ENCODE measurements at places on chromosomes 5 and 9.

- no peak for DNase-seq
These were observed 1.5 kb downstream of the LSM11 start for GRCh38 chr5:157745041-157745456.

- DNase-seq, result no peak
These were observed 130.3 kb downstream of the CDC42SE2 start for GRCh38 chr5:131394128-131394527.

DNA sequence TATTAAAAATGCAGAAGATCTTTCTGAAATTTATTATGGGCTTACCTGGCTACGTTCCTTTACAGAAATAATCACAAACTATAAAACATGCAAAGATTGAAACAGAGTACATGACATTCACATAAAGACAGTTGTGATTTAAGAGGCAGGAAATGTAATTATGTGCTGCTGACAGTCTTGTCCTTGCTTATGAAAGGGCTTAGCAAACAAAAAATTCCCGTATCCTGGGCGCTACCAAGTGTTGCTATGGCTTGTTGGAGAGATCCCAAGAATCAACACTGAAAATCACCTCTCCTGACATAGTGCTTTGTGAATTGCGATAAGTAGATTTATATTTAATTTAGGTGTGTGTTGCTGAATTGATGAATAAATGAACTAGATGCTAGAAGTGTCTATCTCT, 352.5 kb upstream of the C9orf72 start:
- peak; percentile 2 for DNase-seq

- no peak for DNase-seq
These were observed 36.6 kb upstream of the RAPGEF1 start for GRCh38 chr9:131776473-131776872.

DNA sequence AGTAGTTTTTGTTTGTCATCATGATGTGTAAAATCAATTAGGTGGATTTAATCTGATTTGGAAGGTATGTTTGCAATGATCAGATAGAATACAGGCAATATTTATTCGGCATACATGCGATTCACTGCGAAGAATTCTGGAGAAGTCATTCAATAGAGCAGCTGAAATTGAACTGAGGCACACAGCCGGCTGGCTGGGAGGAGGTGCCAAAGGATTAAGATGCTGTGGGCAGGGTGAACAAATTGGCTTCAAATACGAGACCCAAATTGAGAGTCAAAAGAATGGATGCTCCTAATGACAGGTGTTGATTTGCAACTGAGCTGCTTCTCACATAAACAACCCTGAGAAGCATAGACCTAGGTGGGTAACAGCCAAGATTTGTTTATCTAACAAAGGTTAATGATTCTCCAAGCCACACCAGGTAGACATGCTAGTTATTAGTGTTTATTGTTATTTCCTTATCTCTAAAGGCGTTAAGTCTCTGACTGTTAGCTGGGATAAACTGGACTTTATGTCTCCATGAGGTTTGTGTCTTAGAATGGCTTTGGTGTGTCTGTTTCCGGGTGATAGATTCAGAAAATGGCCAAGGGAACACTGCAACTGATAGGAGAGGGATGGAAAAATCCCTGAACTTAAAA, 55.3 kb upstream of the CLINT1 start:
- no peak for DNase-seq

DNA sequence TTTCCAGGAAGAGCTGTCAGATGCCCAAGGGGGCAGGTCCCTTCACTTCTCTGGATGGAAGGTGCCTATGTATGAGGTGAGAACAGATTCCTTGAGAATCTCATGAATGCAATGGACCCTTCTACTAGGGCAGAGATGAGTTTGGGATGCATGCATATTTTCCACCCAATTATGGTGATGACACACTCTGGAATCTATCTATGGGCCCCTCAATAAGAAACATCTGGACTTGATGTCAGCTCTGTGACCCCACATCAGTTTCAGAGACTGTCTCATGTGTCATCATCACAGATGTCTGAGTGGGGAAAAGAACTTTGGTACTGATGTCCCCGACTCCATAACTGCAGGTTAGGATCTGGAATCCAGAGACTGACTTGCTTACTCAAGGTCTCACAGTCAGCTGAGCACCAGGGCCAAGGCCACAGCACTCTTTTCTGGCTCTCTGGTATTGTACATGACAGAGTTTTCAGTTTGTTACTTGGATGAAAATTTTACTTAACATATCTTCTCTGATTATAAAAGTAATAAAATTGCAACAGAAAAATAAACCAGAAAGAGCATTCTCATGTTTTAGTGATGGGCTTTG, 177.0 kb downstream of the DCP2 start:
- DNase-seq, result no peak

- DNase-seq, result no peak
These were observed 134.6 kb upstream of the VLDLR start for GRCh38 chr9:2486988-2487387.

DNA sequence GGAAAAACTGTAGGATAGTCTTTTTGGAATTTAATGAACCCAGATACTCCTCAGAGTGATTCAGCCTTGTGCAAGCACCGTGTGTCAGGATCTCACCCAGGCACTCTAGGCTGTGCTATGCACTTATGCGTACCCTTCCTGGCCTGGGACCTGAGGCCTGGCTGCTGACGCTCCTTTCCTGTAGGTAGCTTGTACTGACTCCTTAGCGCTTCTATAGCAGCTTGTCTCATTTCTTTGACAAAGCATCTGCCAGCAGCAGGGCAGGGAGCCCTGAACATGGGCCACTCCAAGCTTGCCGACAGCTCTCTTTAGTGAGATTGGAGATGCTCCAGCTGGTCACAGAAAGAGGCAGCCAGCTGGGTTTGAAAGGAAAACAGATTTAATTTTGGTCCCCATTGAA, 147.3 kb downstream of the SGCD start:
- no peak for DNase-seq

GRCh38 chr5:7784683-7785380, 66.1 kb downstream of the CFAP90 start:
- DNase-seq, result no peak

DNA sequence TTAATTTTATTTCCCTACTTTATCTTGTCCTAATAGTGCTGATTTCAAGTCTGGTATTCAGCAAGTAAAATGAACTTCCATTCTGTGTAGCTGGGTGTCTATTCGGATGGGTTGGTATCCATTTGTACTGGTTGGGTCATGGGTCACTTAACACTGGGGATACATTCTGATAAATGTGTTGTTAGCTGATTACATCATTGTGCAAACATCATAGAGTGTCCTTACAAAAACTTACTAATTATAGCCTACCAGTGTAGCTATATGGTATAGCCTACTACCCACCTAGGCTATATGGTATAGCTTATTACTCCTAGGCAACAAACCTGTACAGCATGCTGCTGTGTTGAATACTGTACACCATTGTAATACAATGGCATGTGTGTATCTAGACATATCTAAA, 1373.7 kb upstream of the DMAC1 start:
- DNase-seq, result no peak

- DNase-seq, result peak; percentile 54
These were observed 364.6 kb downstream of the BRINP1 start for GRCh38 chr9:119004618-119004990.

GRCh38 chr9:119963258-119963797, 594.1 kb upstream of the BRINP1 start:
- no peak for DNase-seq

DNA sequence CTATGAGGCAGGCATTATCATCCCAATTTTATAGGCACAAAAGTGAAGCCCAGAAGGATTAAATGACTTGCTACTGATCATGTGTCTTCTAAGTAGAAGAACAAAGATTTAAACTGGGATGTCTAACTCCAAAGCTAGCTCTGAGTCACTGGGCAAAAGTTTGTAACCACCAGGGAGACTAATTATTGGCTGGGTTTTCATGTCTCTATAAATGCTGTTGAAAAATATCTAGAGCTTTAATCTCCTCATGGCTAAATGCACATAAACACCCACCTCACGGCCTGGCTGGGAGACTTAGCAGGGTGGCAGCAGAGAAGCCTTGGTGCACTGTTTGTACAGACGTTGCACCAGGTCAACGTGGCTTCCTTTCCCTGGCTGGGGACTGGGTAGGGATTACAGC, 144.6 kb downstream of the MELK start:
- no peak for DNase-seq

DNA sequence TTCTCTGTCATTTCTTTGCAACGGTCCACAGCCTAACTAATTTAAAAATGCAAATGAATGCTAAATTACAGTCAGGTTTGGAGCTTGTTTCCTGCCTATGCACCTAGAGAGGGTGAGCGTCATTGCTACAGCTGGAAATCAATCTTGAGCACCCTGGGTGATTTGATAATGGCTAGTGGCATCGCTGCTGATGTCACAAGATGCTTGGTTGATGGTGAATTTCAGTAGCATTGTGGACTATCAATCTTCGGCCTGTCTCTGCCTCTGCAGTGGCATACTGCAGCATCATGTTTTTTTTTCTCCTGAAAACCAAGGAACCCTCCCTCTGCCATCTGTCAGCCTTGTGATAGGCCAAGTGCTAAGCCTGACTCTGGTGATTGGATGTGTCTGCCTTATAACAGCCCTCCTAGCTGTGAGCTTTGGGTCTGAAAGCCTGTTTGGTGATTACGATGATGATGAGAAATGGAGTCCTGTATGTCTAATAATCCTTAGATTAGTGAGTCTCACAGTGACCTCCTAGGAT, 75.3 kb downstream of the NMUR2 start:
- no peak for DNase-seq

- DNase-seq, result peak; percentile 13
These were observed 66.4 kb downstream of the RETREG1 start for GRCh38 chr5:16550316-16550952.

DNA sequence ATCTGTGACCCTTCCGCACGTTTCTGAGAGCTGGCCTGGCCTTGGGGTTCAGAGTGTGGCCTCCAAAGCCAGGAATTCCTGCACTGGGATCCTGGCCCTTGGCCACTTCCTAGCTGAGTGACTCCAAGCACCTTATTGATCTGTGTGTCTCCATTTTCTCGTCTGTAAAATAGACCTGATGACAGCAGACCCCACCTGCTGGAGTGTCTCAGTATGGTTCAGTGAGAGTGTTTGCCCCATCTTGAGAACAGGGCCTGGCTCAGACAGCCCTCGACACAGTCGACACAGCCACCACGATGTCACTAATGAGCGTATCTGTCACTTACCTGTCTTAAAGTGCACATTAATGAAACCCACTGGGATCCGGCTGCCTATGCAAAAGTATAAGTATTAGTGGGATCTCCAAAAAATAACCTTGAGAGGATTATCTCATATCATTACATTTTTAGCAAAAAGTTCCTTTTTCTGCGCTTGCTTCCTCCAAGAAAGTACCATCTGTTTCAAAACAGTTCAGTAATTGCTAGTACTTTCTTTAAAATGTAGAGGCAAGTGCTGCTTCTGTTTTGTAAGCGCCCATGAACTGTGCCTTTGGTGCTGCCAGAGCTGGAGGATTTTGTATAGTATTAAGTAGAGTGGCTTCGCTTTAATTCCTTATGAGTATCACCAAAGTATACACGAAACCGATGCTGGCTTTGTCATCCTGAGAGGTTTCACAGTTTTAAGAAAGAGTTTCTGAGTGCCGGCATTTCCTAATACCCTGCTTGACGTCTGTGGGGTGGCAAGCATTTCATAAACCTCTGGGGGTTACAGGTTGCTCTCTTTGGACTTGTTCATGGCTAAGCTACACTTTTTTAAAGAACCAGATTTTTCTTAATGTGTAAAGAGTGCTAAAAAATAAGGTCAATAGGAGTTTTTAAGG, 31.7 kb downstream of the UBE2QL1 start:
- no peak for DNase-seq

DNA sequence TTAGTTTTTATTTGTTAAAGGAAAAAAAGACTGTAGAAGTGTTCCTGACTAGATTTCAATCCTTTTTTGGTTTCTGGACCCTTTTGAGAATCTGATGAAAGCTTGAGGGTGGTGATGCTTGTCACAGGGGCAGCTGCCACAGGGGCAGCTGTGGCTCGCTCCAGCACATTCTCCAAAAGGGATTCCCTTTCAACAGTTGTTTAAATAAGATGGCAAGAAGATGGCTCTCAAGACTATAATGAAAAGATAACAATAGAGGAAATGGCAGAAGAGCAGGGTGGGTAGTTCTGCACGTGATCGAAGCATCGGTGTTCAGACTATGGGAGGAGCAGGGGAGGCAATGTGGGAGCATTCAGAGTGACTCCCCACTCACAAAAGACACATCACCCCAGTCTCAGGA, 46.5 kb upstream of the TNFAIP8 start:
- no peak for DNase-seq

DNA sequence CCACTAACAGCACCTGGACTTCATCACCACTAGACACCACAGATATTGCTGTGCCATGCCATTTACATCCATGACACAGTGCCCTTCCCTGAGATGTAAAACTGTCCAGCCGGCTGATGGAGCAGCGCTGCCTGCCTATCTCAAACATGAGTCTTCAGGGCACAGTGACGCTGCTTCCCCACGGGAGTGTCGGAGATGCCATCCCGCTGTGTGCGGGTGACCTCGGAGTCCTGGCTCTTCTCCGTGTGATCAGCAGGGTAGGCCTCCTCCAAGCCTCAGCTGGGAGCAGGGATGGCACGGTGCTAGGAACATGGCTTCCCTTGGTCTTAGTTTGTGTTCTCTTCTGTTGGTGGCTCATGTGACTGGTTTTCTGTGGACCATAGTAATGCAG, 130.3 kb upstream of the FAM120A start:
- no peak for DNase-seq

GRCh38 chr9:123048748-123049147, 15.3 kb downstream of the GPR21 start:
- peak; percentile 44 for DNase-seq

GRCh38 chr5:121174351-121174750, 677.3 kb upstream of the FTMT start:
- no peak for DNase-seq

- DNase-seq, result no peak
These were observed 2.9 kb upstream of the ARHGEF28 start for GRCh38 chr5:73623060-73623459.

GRCh38 chr5:74200560-74200959, 440.0 kb downstream of the ENC1 start:
- peak; percentile 92 for DNase-seq

- no peak for DNase-seq
These were observed 238.5 kb upstream of the PIK3R1 start for GRCh38 chr5:67976891-67977601.

DNA sequence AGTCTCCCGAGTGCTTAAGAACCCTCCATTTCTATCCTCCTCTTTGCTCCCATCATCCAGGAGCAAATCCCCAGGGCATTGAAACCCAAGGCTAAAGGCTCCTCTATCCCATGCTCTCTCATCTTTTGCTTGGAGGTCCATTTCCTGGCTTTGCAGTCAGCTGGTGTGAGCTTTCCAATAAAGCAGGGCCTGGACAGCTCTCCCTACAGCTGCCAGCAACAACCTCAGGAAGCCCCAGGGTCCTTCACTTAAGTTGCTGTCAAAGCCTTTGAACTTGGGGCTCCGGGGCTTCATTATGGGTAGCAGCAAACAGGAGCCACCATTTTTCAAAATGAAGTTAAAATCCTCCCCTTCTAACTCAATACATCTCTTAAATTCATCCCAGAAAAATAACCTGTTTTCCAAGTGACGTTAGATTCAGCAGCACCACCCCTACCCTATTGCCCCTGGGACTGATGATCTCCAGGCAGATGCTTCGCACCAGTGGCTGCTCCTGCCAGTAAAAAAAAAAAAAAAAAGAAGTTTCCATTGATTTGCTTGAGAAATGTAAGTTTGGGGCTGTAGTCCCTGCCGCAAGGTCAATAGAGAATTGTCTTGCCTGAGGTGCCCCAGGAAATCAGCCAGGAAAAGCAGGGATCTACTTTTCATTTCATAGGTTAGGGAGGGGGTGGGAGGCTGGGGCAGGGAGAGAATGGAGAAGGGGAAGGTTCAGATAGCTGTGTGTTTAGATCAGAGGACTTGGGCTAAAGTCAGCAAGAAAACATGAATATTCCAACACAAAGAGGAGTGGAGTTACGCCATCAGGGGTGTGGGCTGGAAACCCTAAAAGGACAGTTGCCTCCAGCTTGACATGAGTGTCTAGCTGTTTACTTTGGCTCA, 83.8 kb upstream of the IL6ST start:
- DNase-seq, result no peak

All from NCI-H2029 (cell line).